Esophagus squamous epithelium (tissue), 5 donors: ENCODE measurements at places on chromosomes 3 and 15.

DNA sequence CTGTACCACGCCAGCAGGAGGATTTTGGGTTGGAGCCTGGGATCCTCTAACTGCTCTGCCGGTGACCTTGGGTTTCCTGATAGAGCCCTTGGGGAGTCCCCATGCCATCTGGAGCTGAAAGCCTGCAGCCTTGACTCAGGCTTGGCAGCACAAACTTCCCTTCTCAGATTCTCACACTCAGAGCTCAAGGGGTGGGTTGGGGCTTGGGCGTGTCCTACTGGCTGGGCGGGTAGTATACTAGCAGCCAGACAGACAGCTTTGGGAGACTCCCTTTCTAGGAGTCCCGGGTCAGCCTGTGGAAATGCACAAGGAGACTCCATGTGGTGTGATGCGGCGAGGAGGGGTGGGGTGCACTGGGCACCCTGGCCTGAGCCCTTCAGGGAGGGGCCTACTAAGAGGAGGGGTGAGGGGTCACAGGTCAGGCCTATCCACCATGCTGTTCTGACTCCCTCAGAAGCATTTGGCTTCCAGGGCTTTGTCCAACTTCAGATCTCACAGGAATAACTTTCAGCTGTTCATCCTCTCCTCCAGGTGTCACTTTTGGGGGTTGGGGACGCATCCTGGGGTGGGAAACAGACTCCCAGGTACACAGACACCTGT, 21.6 kb upstream of the PLXNA1 start:
- no peak for DNase-seq

DNA sequence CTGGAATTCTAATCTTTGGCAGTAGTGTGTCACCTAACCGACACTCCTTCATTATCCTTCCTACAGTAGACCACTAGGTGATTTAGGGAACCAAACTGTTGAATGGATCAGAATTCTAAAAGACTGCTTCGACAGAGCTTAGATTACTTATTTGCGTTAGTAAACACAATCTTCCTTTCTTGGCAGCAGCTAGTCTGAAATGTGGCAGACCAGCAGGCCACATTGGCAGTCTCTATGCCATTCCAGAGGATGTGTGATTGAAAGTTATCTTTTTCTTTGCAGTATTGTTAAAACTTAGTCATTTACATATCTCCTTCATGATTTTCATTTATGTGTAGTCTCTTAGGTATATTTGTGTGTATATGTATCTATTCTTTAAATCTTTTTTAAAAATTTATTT, 23.6 kb downstream of the MBNL1 start:
- DNase-seq = no peak

DNA sequence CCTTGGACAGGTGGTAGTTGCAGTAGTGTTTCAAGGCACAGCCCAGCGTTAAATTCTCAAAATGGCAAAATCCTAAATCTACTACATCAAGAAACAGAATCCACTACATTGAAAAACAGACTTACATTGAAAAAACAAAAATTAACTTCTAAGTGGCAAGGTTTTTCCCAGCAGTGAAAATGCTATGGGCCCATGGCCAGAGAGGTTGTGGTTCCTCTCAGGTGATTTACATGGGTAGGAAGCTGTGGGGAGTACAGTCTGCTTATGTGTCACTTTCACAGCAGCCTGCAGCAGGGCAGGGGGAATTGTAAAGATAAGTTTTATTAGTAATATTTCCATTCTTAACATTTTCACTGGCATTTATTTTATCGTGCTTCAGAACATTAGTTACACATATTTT, 24.9 kb downstream of the TTC14 start:
- no peak for DNase-seq

DNA sequence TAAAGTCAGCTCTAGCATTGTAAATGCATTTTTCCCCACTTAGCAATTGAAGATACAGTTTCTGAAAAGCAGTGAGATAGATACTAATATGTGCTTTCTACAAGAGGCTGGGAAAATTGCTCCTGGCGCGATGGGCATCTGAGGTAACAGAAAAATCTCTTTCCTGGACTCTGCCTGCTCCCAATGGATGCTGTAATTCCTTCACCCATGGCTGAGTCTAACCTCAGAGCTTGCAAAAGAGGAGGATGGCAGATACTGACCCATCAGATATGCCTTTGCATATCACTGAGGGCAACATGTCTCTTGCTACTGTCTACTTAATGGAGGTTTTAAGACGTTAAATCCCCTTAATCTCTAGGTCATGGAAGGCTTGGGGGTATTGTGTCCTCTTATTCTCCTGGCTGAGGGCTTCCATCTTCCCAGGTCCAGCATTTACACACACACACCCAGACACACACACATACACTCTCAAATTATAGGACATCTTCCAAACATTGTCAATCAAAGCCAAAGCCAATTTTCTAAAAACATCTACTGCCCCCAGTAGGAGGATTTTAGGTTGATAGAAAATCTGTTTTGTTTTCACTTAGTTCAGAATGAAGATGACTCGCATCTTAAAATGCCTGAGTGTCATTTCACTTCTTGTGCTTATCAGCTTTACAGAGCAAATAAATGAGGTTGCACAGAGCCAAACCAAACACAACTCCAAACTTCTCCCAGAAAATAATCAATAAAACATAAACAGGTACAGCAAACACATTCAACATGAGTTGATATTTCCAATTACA, 2.4 kb downstream of the TRPM1 start:
- DNase-seq = no peak

DNA sequence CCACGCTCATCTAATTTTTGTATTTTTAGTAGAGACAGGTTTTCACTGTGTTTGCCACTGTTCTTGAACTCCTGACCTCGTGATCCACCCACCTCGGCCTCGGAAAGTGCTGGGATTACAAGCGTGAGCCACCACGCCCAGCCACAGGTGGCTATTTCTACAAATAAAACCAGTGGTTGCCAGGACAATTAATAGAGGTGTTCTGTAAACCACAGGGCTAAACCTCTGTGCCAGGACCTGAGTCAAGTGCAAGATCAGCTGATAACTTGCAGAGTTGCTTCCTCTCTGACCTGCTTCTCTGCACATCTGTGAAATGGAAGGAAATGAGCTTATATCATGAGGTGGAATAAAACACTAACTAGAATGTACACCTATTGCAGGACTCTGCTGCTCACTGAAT, 72.8 kb downstream of the CD200R1L start:
- no peak for DNase-seq
